ENCODE measurements at places on chromosomes 1 and 21.

DNA sequence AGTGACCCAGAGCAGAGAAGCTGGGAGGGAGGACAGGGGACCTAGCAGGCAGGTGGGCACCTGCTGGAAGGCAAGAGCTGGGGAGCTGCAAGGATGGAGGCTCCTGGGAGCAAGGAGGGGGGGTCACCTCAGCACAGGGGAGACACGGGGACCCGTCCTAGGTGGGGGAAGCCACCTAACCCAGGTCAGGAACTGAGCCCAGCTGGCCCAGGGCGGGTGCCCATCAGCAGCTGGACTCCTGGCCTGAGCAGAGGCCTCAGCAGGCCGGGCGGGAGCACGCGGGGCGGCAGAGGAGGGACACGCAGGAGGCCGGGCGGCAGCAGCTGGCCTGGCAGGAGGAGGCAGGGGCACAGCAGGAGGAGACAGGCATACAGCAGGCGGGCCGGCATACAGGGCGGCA, 949 bp downstream of the KRTAP10-1 start:
- no peak for DNase-seq

DNA sequence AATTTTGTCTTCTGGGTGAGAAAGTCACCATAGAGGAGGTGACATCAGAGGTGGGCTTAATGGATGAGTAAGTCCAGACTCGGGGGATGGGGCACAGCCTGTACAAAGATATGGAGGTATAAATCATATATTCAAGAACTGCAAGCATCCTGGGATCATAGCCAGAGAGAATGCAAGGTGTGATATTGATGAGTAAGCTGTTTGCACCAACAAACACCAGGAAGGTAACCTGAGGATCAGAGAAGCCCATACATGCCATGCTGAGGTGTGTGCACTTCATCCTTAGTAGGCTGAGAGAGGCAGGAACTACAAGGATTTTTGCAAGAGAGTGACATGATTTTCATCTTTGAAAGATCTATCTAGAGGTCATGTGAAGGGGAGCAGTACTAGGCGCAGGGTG, 306.4 kb downstream of the HHAT start:
- DNase-seq: no peak

- no peak for DNase-seq
These were observed 78.8 kb downstream of the SPSB1 start for GRCh38 chr1:9371391-9371935.

GRCh38 chr1:108561689-108562326, 1.9 kb downstream of the EEIG2 start:
- DNase-seq: peak; percentile 24

- no peak for DNase-seq
These were observed 6.0 kb downstream of the TOR1AIP1 start for GRCh38 chr1:179888071-179888470.

- DNase-seq: no peak
These were observed 58.3 kb downstream of the AKT3 start for GRCh38 chr1:243791586-243792267.

DNA sequence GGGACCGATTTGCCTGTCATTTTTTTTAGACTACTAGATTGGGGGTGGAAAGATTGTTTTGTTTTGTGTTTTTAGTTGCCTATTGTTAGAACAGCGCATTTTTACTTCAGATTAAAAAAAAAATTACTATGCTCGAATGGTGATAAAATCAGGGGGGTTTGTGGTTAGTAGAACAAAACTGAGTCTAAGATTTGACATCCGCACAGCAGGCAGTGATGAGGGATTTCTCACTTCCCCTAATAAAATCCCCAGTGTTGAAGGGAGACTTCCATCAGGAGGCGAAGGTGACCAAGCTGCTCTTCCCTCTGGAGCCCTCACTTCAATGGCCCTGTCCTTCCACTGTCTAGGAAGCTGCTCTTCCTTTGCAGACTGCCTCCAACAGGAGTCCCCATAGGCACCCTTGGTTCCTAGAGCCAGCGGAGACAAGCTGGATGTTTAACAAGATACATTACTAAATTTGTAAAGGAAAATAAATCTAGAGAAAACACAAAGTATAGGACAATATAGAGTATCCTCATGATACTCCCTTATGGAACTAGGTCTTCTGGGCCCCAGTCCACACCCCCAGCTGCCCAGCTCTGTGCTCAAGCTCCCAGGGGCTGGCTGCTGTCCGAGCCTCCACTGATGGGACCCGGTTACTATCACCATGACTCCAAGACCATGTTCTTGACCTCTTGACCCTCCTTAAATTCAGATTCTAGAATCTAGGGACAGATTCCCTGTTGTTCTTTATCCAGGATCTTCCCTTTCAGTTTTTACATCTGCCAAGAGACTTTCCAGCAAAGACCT, 31.0 kb downstream of the TENT5C start:
- no peak for DNase-seq

DNA sequence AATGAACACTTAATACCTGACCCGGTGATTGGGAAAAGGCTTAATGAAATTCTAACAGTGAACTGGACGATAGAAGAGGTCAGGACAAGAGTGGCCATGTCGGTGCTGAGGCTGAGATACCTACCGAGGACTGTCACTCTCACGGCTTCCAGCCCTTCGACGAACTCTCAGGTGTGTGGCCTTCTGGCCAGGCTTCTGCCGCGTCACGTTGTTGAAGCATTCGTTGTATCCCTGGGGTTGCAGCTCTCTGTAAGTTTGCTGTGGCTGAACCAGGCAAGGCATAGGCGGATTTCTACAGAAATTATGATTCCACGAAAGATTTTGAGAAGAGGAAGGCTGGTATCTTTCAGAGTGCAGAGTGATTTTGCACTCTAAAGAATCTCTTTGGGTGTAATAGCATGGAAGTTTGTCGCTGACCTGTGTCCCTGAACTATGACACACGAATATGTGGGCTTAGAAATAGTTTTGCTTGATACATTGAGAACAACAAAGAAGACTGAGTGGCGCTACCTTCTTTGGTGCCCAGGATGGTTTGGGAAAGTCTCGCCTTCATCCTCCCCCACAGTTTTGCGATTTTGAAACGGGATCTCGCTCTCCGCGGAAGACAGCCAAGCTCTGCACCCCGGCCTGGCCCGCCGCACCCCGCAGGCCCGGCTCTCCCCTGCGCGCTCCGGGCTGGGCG, 403 bp upstream of the EPHX4 start:
- no peak for DNase-seq

- no peak for DNase-seq
These were observed 348.7 kb downstream of the SETD4 start for GRCh38 chr21:35711661-35712060.

GRCh38 chr1:213669964-213670691, 317.6 kb upstream of the PROX1 start:
- peak; percentile 62 for DNase-seq

- DNase-seq: no peak
These were observed 116.3 kb downstream of the RHOU start for GRCh38 chr1:228851618-228852017.

GRCh38 chr1:247415423-247416361, at the start of gene NLRP3:
NLRP3 (plus strand) TSS chr1:247416173; CDS start chr1:247418801, 2,628 bp downstream.
- no peak for DNase-seq

DNA sequence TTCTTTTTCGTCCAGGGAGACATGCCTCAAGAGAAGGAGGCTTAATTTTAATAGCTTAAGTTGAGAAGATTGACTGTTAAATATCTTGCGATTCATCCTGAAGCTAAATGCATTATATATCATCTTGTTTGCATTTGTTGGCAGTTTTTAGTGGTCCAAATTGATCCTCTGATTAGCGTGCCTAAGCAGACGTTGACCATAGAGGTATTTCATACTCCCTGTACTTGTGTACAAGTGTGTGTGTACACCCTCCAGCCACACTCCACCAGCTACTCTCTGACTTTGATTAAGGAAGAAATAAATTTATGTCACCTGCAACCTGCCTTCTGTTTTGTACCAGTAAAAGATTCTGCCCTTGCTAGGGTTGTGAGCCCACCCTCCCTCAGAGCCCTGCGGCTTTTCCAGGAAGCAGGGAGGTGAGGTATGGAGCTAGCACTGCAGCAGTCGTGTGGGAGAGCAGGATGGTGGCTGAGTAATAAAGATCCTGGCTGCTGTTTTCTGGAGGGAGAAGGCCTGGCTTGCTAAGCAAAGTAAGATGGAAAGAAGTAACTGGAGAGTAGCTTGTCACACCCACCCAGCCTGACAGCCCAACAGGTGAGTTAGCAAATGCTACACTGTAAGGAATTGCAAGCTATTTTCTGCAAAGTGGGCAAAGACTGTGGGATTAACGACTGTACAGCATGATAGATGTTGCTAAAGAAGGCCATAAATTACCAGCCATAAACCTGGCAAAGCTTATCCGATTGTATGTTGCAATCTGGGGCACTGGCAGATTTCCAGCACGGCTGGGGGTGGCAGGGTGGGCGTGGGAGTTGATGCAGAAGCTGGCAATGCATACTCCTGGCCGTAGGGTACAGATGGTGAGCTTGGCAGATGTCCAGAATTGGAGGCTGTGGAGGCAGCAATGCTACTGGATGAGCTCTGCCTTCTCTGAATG, 170.2 kb downstream of the TNR start:
- no peak for DNase-seq

- DNase-seq: no peak
These were observed 2.7 kb downstream of the C1QTNF12 start for GRCh38 chr1:1243807-1244191.

GRCh38 chr1:43388613-43389012, 987 bp downstream of the MED8 start:
- no peak for DNase-seq

DNA sequence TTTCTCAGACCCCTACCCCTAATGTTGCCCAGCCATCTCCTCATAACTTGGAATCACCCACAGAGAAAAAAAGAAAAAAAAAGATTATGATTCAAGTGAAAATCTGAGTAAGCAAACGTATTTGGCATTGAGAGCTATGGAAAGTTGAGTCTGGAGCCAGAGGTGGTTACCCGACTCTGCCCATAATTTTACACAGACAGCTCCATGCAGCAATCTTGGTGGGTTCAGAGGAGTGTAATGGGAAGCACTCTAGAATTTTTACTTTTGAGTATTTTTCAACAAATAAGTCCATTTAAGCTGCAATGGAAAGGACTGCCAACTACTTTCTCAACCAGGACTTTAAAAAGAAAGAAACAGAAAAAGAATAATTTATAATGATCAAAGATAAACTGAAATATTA, 62.7 kb downstream of the ZC3H11B start:
- DNase-seq: no peak

DNA sequence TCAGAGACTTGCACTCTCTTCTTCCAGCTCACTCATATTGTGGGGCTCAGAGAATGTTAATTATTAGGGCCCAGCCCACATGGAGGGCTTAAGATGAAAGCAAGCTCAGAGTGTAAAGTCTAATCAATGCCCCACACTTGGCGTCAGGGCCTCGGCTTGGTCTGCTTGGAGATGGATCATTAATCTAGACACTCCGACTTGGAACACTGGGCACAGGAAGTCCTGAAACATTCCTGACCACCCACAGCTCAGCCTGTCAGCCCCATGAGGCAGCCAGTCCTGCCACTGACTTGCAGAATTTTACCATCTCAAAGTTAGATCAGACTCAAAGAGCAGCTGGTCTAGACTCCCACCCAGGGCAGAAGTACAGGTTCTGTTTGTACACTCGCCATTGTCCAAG, 69.8 kb upstream of the TRABD2B start:
- no peak for DNase-seq

GRCh38 chr1:204074274-204075138, 1.6 kb downstream of the SOX13 start:
- DNase-seq: no peak

- DNase-seq: no peak
These were observed 43.2 kb downstream of the RCSD1 start for GRCh38 chr1:167673265-167673664.

DNA sequence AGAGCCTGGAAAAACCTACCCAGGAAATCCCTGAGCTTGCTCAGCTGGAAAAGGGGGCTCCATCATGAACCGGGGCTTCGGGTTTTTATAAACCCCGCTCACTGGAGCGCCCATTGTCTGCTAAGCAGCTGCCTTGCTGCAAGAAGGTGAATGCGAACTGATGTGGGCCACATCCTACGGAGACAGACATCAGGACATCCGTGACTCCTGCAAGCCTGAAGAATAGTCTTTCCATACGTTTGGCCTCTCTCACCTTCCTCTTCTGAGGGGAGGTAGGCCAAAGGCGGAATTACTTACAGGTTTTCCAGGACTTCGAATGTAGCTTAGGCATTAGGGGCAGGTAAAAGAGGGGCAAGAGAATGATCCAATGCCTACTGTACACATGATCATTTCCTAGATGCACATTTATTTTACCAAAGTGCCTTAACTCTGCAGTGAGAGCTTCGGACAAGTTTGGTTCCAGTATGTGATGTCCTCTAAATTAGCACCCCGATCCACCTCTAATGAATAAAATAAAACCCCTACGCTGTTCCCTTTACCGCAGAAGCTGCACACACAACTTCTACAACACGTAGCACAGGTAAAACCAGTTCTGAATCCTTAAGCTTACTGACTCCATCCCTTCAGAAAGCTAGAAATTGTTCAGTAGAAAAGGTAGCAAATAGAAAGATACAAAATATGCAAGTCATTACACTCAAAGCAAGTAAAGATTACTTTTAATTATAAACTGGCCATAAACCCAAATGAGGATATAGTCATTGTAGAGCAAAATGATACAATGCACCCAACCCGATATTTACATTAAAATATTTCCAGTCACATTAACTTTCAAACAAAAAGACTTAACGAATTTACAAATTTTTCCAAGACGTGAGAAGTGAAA, 866 bp upstream of the SORT1 start:
- no peak for DNase-seq

- DNase-seq: no peak
These were observed 5.2 kb downstream of the NPPA start for GRCh38 chr1:11842154-11843041.

- DNase-seq: no peak
These were observed 19.0 kb upstream of the PRELP start for GRCh38 chr1:203456577-203456976.

- DNase-seq: no peak
These were observed 483 bp downstream of the TCEANC2 start for GRCh38 chr1:54053745-54054437.

GRCh38 chr1:54794451-54795355, 6.4 kb downstream of the TTC22 start:
- no peak for DNase-seq

GRCh38 chr1:169867012-169867675, 26.6 kb downstream of the SCYL3 start:
- no peak for DNase-seq

DNA sequence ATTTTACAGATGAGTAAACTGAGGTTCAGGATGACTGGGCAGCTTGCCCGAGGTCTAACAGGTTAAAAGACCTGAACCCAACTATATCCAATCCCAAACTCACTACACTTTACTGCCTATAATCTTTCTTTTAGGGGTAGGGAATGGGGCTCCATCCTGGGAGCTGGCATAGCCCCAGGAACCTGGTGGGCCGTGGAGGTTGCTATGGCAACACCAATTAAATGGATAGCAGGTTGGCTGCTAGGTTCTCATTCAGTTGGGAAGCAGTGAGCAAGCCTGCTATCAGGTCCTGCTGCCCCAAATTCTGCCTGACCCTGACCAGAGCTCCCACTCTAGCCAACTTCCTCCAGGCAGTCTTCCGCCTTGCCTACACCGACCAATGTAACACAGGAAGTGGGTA, 40.9 kb downstream of the LRP8 start:
- no peak for DNase-seq

DNA sequence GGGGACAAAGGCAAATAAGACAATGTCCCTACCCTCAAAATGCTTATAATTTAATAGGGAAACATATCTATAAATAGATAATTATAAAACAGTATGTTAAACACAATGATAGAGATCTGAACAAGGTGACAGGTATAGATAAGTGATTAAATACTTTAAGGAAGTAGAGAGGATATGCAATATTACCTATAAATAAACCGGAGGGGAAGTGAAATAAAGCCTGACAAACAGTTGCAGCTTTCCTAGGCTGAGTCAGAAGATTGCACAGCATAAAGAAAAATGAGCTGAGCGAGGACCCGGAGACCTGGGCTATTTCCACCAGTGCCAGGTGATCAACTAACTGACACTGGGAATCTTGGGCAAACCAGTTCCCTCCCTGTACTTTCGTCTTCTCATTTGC, 11.5 kb upstream of the PSRC1 start:
- no peak for DNase-seq
